NCI-H2171 treated with DMSO at 0.1 percent for 48 hours (cell line): ENCODE measurements at places on chromosomes 1 and 21.
A peak's percentile ranks its signal among the peaks of the same experiment; 100 is the strongest.

DNA sequence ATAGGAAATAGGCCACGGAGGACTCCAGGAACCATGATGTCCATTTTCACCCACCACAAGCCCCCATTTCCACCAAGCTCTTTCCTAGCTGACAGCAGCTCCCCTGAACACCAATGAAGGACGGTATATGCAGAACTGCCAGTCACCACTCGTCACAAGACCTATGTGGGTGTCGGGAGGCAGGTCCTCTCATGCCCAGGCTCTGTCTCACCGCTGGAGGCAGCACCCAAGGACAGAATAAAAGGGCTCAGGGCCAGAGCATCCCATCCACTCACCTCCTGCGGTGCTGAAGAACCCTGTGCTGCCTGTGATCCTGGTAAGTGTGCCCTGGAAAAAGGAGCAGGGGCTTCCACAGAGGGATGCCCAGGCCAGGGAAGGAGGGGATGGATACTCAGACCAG, at the start of gene LCE1F:
Gene LCE1F, plus strand, starts transcription at position 266 of the 400 bp plus-strand sequence. CDS start 1,232 bp downstream, outside the sequence.
- no peak for DNase-seq

GRCh38 chr1:65310078-65310587, 790 bp downstream of the DNAJC6 start:
- DNase-seq = peak; percentile 91

GRCh38 chr1:226599636-226600238, 51.2 kb downstream of the STUM start:
- no peak for DNase-seq

DNA sequence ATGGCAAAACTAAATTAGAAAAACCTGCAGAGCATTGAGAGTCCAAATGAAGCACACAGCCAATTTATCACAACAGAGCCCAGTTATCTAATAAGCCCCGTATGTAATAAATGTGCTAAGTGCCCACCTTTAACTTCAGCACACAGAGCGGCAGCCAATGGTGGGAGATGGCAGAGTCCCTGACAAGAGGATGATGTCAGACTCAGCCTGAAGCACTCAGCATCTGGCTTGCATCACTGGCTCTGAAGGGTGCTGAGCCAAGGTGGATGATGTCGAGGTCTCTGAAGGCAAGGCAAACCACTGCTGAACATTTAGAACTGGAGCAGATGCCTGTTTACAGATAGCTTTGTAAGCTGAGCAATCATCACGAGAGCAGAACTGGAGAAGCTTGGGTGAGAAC, 118.3 kb downstream of the NUF2 start:
- no peak for DNase-seq

DNA sequence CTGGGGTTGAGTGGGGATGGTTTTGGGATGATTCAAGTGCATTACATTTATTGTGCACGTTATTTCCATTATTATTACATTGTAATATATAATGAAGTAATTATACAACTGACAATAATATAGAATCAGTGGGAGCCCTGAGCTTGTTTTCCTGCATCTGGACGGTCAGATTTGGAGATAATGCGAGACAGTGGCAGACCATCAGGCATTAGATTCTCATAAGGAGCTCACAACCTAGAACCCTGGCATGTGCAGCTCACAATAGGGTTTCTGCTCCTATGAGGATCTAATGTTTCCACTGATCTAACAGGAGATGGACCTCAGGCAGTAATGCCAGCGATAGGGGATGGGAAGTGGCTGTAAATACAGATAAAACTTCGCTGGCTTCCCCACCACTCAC, 77.9 kb upstream of the LRRC53 start:
- no peak for DNase-seq

DNA sequence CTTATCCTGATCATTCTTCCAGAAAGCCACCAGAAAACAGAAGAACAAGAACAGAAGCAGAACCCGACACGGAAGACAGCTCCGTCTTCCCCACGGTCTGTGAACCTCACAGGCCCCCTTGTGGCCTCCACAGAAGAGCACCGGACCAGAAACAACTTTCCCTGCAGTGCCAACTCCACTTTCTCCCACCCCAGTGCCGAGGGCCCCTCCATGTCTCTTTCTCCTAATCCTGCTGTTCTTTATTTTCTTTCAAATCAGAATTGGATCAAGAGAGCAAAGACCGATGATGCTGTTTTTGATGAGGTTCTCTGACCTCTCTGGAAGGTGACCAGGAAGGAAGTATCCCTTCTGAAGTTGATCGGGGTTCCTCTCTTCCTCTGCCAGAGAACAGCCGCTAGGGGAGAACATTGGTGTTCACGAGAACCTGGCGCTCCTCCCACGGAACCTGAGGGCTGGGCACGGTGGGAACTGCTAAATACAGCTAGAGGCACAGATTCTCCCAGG, 58.9 kb upstream of the CTTNBP2NL start:
- DNase-seq = no peak

- no peak for DNase-seq
Observed at GRCh38 chr1:62528015-62528414, 69.3 kb upstream of the ANGPTL3 start.

- no peak for DNase-seq
Observed at GRCh38 chr1:15696956-15697521, 12.9 kb downstream of the PLEKHM2 start.

DNA sequence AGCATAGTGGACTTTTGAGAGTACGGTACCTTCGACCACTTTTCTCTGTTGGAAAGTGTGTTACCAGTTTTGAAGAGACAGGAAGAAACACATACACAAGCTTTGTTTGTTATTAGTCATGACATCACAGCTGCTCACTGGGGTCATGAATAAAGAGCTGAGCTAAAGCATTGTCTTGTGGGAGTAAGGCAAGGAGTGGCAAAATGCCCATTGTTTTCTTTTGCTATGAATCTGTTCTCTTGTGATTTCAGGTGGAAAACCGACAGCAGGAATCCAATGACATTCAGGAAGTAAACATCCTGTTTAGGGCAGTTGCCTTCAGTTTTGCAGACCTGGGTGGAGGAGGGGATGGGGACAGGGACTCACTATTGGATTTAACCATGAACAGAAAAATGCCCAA, 66.2 kb downstream of the RGL1 start:
- DNase-seq = peak; percentile 61

DNA sequence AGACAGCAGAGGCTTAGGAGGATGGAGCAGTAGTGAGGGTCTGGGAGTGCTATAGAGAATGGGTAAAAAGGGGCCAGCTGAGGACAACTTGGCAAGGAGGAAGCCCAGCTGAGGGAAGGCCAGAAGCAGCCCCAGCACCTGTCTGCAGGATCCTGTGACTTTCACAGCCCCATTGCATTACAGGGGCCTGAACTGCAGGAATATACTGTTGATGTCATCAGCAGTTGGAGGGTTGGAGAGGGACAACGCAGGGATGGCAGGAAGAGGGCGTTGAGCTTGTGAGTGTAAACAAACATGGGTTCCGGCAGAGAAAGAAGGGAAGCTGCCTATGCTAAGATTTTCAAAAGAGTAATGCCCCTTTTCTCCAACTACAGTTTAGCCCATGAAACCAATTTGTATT, 628.5 kb downstream of the SMYD3 start:
- DNase-seq = no peak

- peak; percentile 67 for DNase-seq
Observed at GRCh38 chr21:44510508-44511218, 29.3 kb downstream of the KRTAP10-1 start.

DNA sequence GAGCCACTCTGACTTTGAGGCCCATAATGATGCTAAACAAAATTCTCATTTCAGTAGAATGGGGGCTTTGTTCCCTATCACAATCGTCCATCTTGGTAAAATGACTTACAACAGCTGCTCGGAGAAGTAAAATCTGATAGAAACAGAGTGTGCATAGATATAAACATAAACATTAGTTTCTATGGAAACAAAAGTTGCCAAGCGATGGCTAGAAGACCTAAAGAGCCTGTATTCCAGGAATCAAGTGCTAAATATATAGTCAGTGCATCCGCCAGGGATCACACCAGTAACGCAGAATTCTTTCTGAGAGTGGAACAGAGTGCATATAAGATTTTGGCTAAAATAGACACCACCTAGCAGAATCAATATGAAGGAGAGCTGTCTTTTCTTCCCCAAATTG, 91.2 kb upstream of the KAZN start:
- DNase-seq = no peak

GRCh38 chr1:103056423-103056822, 51.9 kb downstream of the COL11A1 start:
- no peak for DNase-seq

GRCh38 chr21:31157756-31158155, 119.5 kb upstream of the KRTAP19-8 start:
- no peak for DNase-seq

GRCh38 chr1:66246351-66247269, 287.3 kb upstream of the SGIP1 start:
- DNase-seq = no peak

GRCh38 chr1:30768830-30769718, 11.5 kb upstream of the LAPTM5 start:
- no peak for DNase-seq

GRCh38 chr1:112114540-112114939, 125.1 kb upstream of the KCND3 start:
- peak; percentile 17 for DNase-seq

DNA sequence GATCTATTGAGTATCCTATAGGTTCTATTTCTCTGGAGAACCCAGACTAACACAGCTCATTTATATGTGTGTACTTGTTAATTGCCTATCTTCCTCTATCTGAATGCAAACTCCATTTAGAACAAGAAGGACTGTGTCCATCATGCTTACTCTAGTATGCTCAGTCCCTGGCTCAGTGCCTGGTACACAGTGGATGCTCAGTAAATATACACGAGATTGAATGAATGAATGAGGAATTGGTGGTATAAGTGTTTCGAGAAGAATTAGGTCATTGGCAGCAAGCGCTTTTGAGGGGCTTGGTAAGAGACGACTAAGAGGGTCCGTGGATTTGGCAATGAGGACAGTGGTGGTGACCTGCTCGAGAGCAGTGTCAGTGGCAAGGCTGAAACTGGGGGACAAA, 112.5 kb downstream of the CSMD2 start:
- DNase-seq = no peak

GRCh38 chr1:163673759-163674151, 352.0 kb downstream of the NUF2 start:
- no peak for DNase-seq
